Stimulated activated CD8-positive, alpha-beta memory T cell treated with anti-CD3 and anti-CD28 coated beads, Interleukin-15, amount 100 ng/mL, for 48 hours (primary cell): ENCODE measurements at places on chromosomes 2 and 18.

GRCh38 chr2:213104092-213104902, 47.1 kb downstream of the IKZF2 start:
- no peak for DNase-seq

GRCh38 chr2:232884001-232884421, 13.9 kb downstream of the SNORC start:
- DNase-seq, result no peak

DNA sequence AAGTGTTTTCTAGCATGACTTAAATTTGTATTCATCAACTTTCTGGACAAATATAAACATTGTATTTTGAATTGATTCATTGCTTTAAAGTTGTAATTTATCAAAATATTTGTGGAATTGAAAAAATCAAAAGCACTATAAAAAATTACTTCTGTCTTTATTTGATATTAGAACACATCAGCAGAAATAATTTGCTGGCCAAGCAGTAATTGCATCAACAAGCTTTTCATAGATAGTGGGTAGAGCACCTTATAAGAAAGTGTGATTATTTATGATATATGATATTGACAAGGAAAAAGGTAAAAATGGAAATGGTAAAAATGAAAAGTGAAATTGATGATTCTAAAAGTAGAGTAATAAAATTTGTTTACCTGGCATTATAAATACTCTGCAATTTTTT, 861.1 kb downstream of the CPS1 start:
- no peak for DNase-seq

GRCh38 chr2:65021709-65022108, 32.5 kb downstream of the SLC1A4 start:
- no peak for DNase-seq

DNA sequence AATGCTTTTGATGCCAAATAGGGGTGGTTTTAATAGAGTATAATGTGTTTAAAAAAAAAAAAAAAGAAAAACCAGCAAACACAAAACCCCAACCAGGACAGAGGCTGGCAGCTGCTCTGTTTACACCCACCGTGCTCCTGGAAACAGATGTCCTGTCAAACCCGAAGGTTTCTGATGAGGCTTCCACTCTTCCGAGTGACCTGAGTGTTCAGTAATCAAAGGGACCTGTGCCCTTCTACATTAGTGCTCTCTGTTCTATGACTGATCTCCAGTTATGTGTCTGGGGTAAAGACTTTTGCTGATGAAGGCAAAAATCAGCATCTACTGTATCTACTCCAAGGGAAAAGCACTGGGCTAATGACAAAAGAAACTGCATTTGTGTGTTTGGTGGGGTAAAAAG, 3.5 kb upstream of the KLHL29 start:
- no peak for DNase-seq

- no peak for DNase-seq
Measured at GRCh38 chr2:32739664-32740063, 111.8 kb downstream of the TTC27 start.

GRCh38 chr2:216217904-216218260, 108.7 kb downstream of the XRCC5 start:
- DNase-seq, result no peak

DNA sequence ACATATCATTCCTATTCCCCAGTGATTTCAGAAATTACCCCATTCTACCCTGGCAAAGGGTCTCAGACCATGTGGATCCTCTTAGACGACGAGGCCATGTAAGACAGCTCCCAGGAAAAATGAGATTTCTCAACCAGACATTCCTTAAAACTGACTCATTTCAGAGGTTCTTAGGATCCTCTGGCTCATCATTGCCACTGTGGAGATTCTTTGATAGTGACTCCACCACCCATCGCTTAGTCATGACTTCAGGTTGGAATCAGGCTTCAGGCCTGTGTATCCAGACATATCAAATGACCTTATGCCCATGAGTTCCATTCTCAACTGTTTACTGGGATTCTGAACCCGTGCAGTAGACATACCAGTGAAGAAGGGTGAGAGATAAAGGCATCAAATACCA, 245.6 kb upstream of the TCF4 start:
- no peak for DNase-seq

- no peak for DNase-seq
Measured at GRCh38 chr2:161952783-161953191, 121.2 kb downstream of the DPP4 start.

DNA sequence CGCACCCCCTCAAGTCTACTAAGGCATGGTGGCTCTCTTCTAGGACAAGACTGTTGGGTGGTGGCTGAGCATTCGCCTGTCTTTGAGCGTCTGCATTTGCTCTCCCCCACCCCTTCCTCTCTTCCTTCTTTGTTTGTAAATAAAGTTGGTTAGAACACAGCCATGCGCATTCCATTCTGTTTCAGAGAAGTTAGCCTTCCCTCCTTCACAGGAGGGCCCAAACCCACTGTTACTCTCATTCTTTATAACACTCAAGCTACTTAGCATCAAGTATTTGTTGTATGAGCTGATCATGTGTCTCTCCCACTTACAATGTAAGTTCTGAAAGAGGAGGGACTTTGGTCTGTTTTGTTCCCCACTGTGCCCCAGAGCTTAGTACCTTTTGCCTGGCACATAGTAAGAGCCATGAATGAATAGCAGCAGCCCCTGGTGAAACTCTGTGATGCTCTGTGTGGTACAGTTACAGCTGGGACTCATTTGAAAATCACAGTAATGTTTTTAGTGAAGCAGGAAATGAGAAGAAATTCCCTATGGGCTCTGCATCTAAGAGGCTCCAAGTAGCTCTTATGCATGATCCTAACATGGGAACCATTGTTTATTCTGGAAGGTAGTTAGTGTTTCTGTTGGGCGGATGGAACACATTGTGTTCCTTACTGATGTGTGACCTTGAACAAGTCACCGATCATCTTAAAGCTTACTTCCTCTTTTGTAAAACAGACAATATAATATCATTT, 7.7 kb downstream of the MGAT5 start:
- DNase-seq, result no peak
